ENCODE measurements at places on chromosomes 5 and 9.
A peak's percentile ranks its signal among the peaks of the same experiment; 100 is the strongest.

- no peak for DNase-seq
These were observed 278.7 kb downstream of the ZNF608 start for GRCh38 chr5:124467745-124468144.

GRCh38 chr9:127221695-127222094, 42.9 kb upstream of the GARNL3 start:
- DNase-seq: peak; percentile 19

DNA sequence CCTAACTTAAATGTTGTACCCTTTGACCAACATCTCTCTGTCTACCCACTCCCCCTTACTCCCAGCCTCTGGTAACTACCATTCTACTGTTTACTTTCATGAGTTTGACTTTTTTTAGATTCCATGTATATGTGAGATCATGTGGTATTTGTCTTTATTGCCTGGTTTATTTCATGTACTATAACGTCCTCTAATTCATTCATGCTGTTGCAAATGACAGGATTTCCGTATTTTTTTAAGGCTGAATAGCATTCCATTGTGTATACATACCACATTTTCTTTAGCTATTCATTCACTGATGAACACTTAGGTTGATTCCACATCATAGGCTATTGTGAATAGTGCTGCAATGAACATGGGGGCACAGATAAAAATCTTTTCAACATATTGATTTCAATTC, 11.8 kb upstream of the NDUFB6 start:
- no peak for DNase-seq

DNA sequence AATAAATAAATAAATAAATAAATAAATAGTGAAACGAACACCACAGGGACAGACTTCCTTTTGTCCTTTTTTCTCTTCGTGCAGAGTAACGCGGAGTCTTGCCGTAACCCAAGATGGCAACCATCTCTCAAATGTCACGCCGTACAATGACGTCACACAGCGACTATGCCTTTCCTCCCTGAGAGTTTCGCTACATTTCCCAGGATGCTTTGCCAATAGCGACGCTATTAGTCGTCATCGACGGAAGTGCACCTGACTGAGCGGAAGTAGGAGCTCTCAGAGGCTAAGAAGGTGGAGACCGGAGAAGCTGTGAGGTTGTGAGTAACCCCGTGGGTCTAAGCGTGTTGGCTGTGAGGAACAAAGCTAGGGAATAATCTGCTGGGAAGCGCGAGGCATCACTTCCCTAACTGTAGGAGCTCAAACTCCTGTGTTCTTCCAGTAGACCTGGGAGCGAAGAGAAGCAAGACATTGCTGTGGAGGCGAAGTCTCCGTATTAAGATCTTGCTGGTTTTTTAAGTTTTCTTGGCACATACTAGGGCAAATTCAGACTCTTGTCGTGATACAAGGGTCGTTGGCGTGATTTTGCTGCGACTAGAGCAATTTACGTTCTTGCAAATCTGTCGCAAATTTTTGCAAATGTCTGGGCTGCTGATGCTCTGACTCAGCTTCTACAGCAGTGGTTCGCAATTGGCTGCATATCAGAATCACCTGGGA, at the start of gene TTC1:
TTC1 (plus strand) TSS at position 263 of the 714 bp plus-strand sequence. CDS start 1,390 bp downstream, outside the sequence.
- DNase-seq: peak; percentile 90

- peak; percentile 94 for DNase-seq
These were observed 2.1 kb upstream of the ANXA2R start for GRCh38 chr5:43042176-43042625.

DNA sequence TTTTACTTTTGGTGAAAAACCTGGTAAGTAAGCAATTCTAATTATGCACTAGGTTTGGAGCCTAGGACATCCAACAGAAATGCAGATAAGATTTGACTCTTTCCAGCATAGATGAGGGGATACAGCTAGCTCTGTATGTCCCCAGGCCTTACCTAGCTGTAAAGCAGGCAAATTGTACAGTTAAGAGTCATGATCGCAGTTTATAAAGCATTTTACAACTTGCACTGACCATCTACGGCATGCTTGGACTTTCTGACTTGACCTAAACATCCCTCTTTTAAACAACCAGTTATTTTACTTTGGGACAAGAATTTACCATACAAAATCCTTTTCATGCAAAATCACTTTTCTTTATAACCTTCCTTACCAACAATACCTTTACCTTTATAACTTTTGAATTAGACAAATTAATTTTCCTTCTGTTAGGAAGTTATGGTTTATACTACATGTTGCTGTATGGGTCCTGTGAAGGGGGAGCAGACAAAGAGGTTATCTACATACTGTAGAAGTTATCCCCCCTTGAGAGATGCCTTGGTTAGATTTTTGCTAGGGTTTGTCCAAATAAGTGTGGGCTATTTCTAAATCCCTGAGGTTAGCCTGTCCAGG, 36.8 kb downstream of the FGD3 start:
- no peak for DNase-seq

- DNase-seq: no peak
These were observed 107.2 kb upstream of the MAMDC2 start for GRCh38 chr9:69936427-69936826.

DNA sequence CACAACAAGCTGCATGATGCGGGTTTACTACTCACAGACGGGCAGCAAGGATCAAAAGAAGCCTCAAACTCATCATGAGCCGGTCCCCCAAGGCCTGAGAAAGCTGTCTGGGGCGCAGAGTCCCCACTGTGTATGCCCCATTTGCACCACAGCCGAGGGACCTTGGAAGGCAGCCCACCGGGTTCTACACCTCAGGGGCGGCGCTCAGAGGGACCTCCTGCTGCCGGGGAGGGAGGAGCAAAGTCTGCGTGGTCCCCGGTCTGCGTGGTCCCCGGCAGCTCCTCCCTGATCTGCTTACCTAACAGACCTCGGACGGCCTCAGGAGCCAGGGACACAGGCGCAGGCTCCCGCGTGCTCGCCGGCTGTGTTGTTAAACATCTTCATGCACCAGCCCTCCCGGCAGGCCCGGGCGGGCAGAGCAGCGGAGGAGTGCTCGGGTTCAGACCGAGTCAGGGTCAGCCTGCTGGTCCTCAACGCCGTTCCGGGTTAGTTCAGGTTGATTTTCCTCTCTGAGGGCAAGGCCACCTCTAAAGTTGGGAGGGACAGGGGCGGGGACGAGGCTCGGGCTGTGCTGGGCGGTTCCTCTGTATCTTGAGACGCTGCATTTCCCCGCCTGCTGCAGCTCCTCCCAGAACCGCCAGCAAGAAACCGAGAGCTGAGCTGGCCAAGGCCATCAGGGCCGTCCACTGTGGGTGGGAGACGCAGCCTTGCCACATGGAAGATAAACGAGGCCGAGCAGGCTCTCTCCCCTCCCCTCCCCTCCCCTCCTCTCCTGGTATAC, 74.6 kb downstream of the MRPL36 start:
- DNase-seq: peak; percentile 40

DNA sequence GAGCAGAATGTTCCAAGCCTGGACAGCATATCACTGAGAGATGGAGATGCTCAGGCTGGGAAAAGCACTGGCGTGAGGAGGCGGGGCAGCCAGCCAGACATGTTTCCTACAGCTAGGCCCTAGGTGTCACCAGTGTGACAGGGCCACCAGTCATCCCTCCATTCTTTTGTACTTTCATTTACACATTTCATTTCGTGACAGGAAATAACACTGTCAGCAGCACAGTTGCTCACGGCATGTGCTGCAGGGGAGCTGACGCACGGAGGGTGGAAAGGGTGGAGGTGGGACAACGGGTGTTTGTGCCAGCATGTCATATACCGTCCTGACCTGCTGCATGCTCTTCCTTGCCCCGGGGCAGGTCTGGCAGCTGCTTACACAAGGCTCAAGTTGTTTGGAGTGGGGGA, 14.8 kb upstream of the CEMIP2 start:
- DNase-seq: peak; percentile 77

- DNase-seq: no peak
These were observed 41.1 kb upstream of the TCF7 start for GRCh38 chr5:134073404-134073803.

GRCh38 chr5:146290318-146290717, 48.3 kb upstream of the POU4F3 start:
- DNase-seq: no peak

DNA sequence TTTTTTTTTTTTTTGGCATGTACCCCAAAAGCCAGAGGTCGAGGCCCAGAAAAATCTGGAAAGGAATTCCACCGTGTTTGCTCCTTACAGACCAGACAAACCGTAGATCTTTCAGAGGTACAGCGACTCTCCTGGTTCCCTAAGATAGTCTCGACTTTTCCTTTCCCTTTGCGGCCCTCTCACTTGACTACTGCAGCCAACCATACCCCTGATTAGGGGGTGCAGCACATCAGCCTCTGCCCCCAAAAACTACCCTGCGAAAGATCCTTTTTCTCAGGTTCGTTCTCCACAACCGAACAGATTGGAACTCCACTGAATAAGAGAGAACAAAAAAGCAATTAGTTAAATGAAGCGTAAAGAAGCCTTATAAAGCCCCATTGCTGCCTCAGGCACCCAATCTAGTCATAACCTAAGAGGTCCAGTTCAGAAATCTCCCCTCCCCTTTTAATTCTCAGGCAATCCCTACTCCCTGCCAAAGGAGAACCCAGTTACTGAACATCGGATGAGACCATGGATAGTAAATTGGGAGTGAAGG, 379 bp upstream of the TICAM2 start:
- no peak for DNase-seq

DNA sequence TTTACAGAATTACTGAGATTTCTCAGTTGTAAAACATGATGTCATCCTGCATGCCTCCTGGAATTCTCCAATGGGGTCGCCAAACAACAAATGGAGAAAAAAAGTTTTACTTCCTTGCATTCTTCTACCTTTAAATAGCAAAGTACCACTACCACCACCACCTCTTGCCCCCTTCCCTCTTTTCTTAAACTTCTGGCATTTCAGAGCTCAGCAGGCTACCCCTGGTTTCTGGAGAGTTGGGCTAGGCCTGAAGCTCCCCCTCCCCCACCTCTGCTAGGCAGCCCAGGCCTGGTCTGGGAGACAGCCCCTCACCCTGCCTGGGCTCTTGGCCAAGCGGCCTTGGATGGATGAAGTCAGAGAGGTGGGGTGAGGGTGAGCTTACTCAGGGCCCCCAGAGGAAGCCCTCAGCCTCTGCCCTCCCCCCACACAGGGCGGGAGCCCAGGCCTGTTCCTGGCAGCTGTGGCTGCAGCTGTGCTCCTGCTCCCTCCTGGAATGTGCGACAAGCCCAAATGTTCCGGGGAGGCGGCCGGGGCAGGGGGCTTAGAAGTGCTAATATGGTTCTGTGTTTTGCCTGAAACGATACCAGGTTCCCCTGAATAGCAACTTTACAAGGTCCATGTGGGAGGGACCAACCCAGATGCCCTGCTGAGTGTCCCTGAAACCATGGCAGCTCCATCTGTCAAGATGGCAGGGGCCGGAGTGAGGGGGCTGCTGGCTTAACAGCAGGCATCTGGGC, 6.0 kb upstream of the CCIN start:
- DNase-seq: peak; percentile 39

DNA sequence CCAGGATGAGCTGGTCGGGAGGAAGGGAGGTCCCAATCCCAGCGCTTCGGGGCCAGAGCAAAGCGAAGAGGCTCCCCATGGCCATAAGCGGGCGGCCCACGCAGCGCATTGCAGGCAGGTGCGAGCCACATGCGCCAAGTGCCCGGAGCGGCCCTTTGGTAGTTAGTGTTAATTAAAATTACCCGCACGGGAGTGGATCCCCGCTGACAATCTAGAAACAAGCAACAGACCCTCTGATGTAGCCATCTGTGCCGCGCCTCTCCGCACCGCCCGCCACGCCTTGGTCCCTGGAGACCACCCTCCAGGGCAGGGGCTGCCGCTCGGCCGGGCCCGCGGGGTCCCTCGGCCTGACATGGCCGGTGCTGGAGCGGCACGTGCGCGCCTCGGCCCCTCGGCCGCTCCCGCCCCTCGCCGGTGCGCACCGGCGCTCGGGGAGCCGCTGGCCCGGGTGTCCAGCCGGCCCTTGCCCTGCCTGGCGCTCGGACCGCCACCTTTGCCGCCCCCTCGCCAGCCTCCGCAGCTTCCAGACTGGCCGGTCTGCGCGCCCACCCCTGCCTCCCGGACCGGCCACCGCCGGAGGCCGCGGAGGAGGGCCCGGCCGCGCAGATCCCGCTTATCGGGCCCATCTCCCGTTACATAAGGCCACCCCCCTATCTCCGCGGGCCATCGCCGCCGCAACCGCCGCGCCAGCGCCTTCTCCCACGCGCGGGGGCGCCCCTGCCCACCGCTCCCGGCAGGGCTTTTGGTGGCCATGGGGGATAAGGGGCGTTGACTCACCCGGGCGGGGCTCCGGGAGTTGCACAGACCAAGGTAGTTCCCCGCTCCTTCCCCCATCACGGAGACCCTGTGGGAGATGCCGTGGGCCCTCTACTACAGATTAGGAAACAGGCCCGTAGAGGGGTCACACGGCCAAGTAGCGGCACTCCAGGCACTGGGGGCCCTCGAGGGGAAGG, 1.9 kb upstream of the IL13 start:
- no peak for DNase-seq

DNA sequence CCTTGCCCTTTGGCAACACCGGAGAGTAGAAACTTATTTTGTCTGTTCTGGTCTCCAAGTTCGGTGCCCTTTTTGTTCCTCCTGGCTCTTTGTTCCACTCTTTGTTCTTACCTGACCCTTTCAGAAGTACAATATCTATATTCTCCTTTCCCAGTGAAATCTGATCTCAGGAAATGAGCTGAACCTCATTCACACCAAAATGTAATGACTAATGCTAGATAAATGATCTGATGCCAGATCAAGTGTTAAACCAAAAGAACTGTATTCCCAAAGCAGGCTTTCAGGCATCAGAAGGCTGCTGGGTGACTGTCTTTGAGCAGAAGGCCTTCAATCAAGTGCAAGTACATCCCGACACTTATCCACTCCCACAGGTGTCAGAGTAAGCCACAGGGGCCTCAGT, 156.4 kb downstream of the SPOCK1 start:
- DNase-seq: no peak

GRCh38 chr9:133763272-133764183, 25.4 kb upstream of the SARDH start:
- no peak for DNase-seq

GRCh38 chr5:135393691-135394090, 5.3 kb downstream of the MACROH2A1 start:
- DNase-seq: no peak

DNA sequence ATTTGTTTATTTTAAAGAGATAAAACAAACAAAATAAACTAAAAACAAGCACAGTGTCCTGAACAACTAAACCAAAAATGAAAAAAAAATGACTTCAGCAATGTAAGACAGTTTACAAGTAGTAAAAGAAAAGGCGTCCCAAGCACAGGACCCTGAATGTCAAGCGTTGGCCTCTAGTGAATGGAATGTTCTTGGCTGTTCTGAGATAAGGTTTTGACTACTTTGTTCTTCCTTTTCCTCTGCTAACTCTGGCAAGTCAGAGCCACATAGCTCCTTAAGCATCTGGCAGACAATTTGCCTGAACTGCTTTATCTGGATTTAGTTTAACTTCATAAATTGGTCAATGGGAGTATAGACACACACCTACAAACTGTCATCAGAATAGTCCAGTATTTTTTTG, 655.2 kb downstream of the ANXA1 start:
- no peak for DNase-seq

GRCh38 chr9:80305136-80305535, 733.4 kb downstream of the TLE4 start:
- no peak for DNase-seq

GRCh38 chr5:122908108-122908507, 62.7 kb downstream of the SNX24 start:
- DNase-seq: no peak

Measured in CD8-positive, alpha-beta memory T cell (primary cell).